ENCODE measurements at places on chromosomes 5 and 9.

- DNase-seq = no peak
These were observed at the start of gene HAND1 for GRCh38 chr5:154478224-154478565. Gene HAND1 (minus strand): TSS chr5:154478227. CDS start chr5:154478008, 219 bp downstream.

DNA sequence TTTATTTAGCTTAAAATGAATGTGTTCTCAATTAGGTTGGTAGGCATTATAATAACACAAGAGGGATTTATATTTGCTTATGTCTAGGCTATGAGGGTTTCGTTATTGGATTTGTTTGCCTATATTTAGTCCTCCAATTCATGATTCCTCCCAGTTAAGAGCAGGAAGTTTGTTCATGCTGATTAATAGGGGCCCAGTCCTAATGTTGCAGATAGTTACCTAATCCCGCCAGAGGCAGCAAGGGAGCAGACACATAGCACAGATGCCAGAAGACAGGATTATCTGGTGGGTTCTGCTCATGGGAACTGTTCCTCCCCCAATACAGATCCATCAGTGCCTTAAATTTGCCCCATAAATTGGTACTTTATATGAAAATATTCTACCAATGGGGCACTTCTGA lies 100.8 kb upstream of the TLE4 start:
- no peak for DNase-seq

- no peak for DNase-seq
These were observed 4.5 kb upstream of the HNRNPAB start for GRCh38 chr5:178199581-178200434.

DNA sequence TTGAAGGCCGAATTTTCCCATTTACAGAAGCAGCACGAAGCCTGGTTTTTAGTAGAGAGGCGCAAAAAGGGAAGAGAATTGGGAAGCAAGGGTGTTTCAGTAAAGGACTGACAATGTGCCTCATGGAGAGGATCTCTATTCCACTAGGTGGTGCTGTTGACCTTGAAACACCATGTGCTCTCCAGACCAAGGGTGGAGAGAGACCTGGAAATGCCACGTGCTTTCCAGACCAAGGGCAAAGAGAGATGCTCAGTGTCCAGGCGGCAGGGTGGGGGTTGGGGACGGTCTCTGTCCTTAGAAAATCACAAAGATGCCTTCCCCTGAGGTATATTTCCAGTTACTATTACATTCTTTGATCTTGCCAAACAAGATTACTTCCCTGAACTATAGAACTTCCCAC lies 425.3 kb downstream of the CSNK1G3 start:
- DNase-seq = peak; percentile 1

DNA sequence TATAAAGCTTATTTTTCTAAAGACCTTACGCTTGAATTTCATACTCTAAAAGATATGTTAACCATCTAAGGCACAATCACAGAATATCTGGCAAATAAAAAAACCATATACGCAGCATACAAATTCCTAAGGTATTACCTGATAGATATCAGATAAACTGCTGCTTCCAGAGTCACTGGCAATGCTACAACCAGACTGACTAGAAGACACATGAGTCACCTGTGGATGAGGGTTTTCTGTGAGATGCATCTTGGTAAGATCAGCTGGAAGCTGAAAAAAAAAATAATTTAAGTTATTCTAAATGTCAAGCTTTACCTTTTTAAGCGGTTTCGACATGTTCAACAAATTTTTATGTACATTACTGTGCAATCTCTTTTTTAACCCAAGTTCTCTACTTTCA lies 113.8 kb downstream of the RAPGEF6 start:
- DNase-seq = no peak

DNA sequence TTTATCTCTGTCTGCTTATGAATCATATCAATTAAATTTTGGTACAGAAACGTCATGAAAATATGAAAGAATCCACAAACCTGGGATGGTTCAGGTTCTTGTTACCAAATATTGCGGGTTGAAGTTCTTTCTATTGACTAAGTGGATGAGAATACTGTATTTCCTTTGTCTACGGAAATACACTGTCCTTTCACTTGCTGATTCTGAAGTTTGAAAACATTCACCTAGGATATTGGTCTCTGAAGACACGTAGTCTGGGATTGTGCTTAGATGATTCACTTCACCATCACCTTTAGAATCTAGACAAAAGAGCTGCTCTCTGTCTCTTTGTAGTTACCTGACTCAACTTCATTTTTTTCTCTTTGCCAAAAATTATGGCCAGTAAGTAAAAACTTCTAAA lies 222.4 kb downstream of the FBN2 start:
- no peak for DNase-seq

- DNase-seq = no peak
These were observed 68.2 kb downstream of the PHF2 start for GRCh38 chr9:93644397-93645088.

DNA sequence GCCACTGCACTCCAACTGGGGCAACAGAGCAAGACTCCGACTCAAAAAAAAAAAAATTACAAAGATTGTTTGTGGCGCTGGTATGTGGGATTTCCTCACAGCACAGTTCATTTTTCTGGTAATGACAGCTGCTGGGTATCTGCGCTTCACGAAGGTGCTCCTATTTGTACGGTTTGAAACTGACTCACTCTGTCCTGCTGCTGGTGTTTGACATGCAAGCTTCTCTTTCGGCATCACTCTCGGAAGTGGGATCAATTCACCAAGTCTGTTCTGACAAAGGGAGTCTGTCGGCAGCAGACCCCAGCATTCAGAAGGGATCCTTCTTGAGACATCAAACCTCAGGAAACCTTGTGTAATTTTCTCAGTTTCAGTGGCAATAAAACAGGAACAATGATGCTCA lies 26.3 kb downstream of the MAML1 start:
- DNase-seq = no peak

DNA sequence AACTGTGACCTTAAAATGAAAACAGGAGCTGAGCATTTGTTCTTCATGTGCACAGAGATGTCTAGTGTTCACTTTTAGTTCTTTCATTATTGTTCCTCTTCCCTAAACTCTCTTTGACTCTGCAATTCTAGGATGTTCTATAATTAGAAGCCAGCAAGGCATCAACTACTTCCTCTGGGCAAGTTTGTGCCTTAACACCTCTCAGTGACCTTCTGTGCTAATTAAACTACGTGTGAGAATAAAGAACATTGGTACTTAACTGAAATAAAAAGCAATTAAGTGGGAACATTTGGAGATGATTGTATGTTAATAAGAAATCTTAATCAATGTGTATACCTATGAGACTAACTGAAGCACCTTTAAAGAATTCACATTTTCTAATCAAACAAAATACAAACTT lies 242.8 kb downstream of the RASEF start:
- no peak for DNase-seq

DNA sequence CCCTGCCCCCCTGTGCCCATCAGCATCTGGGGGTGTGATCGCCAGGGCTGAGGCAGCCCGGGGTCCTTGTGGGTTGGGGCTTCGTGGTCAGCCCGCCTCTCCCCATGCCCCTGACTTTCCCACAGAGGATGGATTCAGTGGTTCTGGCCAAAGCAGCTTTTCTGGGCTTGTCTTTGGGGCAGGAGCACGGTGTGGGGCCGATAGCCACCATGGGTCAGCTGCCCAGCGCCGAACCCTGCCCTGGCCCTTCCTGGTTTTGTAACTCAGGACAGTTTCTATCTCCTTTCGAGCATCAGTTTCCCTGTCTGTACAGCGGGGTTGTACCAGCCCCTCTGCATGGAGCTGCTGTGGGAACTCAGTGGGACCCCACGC lies 77.1 kb downstream of the HMCN2 start:
- DNase-seq = no peak

DNA sequence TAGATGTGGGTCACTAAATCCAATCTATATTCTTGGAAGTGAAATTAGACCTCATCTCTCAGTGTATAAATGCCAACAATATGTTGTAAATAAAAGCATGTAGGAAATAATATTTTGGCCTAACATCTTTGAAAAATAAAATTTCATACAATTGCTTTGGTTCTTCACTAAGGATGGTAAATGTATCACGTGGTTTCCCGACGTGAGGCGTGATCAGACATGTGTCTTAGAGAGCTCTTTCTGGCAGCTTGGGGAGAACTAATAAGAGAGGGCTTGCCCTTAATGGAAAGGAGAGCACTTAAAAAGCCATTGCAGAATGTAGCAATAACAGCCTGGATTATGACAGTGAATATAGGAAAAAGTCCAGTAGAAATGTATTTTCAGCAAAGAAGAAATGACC lies 602.6 kb downstream of the CDH12 start:
- no peak for DNase-seq

GRCh38 chr9:93492327-93492726 lies 38.9 kb upstream of the FAM120AOS start:
- no peak for DNase-seq

GRCh38 chr9:1208157-1208556 lies 158.0 kb downstream of the DMRT2 start:
- DNase-seq = no peak

GRCh38 chr5:96823900-96824380 lies 16.2 kb upstream of the ERAP1 start:
- no peak for DNase-seq

GRCh38 chr5:143124593-143124992 lies 278.9 kb downstream of the NR3C1 start:
- no peak for DNase-seq

DNA sequence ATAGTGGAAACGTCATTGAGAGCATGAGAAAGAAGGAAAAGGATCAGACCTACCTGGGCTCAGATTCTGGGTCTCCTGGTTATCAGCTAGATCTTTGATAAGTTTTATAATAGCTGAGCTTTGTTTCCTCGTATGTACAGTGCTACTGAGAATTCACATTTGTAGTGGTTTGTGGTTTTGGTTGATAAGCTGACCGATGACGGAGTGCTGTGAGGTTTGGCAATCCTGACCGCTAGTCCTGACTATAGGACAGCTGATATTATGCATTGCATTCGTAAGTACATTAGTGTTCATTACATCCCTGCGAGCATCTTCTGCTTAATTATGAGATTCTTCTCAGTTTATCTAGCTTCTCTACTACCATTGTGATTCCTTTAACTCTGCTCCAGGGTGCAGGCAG lies 190.7 kb upstream of the SLC27A6 start:
- DNase-seq = no peak

DNA sequence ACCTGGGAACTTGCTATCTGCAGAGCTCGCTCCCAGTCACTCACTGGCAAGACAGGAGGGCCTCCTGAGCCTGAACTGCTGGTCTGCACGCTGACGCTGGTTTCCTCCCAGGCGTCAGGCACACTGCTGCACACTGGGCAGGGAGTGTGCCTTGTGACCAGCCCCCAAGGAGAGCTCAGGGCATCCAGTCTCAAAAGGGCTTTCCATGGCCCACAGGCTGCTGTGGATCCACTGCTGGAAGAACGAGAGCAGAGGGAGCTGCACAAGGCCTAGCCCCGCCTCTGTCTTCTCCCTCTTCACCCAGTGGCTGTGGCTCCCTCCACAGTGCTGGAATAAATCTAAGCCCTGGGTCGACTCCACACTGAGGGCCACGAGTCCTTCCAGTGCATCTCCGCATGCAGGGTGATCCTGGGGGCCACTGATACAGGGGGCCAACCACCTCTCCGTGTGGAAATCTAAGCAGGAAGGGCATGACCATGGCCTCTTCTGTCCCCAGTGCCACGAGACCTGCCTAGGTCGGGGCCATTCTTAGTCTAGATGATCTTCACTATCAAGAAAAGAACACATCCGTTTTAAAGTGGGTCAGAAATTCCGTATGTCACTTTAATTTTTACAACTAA lies 93.6 kb downstream of the CAMSAP1 start:
- DNase-seq = no peak

GRCh38 chr9:115216873-115217272 lies 98.9 kb upstream of the TNC start:
- no peak for DNase-seq

GRCh38 chr9:13860019-13860418 lies 453.9 kb downstream of the NFIB start:
- no peak for DNase-seq
